ENCODE measurements at places on chromosomes 11 and 22.

- DNase-seq = no peak
Measured at GRCh38 chr11:70312401-70313357, 42.2 kb downstream of the PPFIA1 start.

GRCh38 chr22:43482318-43482625 lies 70.5 kb downstream of the MPPED1 start:
- DNase-seq = no peak

DNA sequence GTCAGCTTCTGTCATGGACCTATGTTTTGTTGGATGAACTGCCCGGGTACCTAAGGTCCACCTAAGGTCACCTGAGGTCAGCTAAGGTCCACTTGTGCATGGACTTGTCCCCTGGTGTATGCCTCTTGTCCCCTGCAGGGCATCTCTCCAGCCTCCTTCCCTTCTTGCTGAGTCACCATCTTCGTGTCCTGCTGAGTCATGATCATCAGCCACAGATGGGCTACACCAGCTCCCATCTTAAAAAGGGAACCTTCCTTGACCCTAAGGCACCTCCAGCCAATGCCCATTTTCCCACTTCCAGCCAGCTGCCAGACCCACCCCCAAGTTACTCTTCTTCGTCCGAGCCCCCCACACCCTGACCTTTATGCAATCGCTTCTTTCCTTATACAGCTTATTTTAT lies 544.9 kb downstream of the TBC1D22A start:
- DNase-seq = no peak

GRCh38 chr11:120522736-120523135 lies 11.2 kb downstream of the GRIK4 start:
- DNase-seq = peak; percentile 35

DNA sequence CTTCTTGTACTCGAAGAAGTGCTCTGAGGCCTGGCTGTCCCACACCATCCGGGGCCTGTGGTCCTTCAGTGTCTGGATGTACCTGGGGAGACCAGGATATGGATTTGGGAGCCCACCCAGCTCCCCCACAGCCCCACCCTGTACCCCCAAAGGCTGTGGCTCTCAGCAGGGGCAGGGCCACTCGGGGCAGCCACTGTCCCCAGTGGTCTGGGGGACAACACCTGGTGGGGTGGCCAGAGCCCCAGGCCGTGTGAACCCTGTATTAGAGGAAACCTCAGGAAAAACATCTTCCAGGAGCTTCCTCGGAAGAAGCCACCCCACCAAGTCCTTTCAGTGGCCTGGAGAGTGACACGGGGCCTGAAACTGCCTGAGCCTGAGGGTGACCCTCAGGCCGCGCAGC lies 27.8 kb downstream of the TSPAN4 start:
- no peak for DNase-seq

DNA sequence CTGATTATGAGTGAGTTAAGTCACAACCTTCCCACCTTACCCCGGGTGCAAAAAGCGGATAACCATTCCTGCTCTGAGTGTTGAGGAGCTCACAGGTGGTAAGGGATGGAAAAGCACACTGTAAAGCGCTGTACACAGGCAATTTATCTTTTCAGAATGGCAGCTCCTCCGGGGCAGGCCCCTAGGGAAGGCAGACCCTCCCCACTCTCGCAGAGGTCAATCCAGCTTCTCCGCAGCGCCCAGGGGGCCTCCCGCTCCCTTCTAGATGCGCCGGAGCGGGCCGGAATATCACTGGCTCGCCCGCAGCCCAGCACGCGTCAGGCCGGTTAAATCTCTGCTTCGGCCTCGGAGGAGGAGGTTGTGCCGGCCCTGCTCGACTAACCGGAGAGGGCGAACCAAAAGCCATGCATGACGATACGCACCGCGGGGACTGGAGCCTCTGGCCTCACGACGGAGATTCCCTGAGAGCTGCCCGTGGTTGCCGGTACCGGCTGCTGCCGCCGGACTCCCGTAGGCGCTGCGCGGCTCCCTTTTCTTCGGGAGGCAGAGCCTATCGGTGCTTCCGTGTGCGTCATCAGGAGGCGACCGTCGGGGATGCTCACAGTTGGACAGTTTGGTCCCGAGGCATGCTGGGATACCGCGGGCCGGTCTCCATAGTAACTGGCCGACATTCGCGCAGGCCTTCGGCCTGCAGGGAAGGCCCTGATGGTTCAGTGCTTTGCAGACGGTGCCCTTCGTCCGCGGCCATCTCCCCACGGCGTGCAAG lies at the start of gene BRMS1:
Gene BRMS1, minus strand, starts transcription at position 555 of the 766 bp plus-strand sequence. CDS start 2,870 bp downstream, outside the sequence.
- DNase-seq = peak; percentile 93

DNA sequence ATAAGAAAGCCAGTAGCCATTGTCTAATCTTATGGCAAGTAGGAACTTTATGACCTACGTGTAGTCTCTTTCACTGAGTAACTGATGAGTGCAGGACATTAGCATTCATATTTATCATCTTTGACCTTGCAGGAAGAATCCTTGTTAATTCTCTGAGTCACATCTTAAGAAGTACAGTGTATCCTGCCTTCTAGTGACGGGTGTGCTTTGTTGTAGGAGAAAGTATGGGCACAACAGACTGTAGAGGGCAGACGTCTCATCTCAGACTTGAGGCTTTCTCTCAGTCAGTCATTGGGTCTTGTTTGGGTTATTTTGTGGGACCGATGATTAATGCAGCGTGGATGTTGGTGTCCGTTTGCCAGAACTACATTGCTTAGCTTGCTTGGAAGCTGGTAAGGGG lies 6.8 kb downstream of the RNF214 start:
- DNase-seq = no peak

DNA sequence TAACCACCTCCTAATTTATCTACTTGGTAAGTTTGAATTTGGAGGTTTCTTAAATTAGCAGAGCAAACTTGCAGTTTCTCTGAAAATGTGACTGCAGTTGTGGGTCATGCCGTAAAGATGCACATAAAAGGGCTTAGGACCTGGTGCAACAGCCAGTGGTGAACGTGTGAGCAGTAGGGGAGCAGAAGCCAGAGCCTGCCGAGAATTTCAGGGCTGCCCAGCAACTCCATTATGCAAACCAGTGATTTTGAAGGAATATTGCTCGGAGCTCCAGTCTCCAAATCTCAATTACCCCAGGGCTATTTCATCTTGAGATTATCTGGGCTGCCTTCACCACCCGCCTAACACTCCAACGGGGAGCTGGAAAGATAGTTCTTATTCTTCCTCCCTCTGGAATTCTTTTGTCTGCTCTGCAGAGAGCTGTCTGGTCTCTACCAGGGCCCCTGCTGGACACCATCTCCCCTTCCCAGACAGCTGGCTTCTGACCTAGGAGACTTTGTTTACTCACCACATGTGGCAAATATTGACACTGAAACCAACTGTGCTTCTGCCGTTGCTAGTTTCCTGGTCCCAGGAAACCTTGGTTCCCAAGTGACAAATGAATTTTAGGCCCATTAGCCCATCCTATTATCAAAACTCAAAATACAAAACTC lies 93.9 kb downstream of the DSCAML1 start:
- no peak for DNase-seq

DNA sequence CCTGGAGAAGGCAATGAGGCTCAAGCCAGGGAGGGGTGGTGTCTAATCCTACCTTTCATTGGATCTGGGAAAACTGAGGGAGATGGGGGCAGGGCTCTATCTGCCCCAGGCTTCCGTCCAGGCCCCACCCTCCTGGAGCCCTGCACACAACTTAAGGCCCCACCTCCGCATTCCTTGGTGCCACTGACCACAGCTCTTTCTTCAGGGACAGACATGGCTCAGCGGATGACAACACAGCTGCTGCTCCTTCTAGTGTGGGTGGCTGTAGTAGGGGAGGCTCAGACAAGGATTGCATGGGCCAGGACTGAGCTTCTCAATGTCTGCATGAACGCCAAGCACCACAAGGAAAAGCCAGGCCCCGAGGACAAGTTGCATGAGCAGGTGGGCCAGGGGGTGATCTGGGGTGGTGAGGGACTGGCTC lies at the start of gene FOLR1:
Gene FOLR1, plus strand, starts transcription at position 180 of the 421 bp plus-strand sequence. Its CDS starts 34 bp downstream, at position 214.
- no peak for DNase-seq

- DNase-seq = no peak
Measured at GRCh38 chr11:46669711-46670139, 30.7 kb downstream of the ARHGAP1 start.
